ENCODE measurements at places on chromosomes 12 and 14. TPM values are rescaled to one million over a fixed set of nuclear protein-coding genes. Genes with fewer than 3 reads are reported as not detected.

Gene KRT7
- 168 TPM for total RNA-seq

Gene CELA1
- not detected for total RNA-seq

Gene GRIP1
- total RNA-seq, result 9.1 TPM

Gene TBK1
- total RNA-seq, result 22.2 TPM

Gene KLRB1
- not detected for total RNA-seq

Gene CD4
- total RNA-seq, result 0.60 TPM

Gene DHH
- total RNA-seq, result not detected

Gene LRTM2
- total RNA-seq, result not detected

Gene ZNF664
- 133 TPM for total RNA-seq

DNA sequence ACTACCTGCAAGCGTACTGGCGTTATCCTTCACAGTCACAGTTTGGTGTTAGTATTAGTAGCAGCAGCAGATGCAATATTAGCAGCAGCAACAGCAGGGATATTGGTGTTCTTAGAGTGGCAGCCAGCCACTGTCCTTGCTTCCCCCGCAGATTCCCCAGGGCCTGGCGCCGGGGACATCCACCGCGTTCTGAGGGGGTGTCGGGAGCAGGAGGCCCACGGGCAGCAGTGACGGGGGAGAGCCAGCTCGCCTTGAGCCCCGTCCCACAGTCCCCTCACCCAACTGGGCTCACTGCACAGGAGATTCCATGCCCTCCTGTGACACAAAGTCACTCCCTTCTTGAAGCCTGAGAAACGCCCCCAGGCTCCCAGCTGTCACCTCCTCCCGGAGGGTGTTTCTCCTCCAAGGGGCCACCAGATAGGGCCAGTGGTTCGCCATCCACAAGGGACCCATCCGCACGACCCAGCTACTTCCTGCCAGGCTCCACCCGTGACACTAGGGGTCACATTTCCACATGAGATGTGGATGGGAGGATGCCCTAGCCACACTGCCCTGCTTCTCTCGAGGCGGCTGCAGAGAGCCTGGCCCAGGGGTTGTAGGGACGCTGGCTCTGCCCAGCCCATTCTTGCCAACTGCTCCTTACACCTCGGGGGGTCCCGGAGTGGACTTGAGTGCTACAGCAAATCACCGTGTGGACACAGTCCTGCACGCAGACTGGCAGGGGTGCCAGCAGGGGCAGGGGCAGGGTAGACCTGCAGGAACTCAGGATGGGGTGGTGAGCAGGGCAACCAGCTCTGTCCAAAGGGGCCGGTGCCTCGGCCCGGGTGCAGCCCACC lies 123.1 kb downstream of the PIWIL1 start:
- H3K27me3 ChIP-seq, result no peaks in the 10 kb centered on the region
- no peaks in the 10 kb centered on the region for H3K4me1 ChIP-seq
- H3K4me3 ChIP-seq, result no peak overlapping the region
- no peak overlapping the region for H3K27ac ChIP-seq
- DNase-seq, result no peak
- no peaks in the 10 kb centered on the region for H3K36me3 ChIP-seq

DNA sequence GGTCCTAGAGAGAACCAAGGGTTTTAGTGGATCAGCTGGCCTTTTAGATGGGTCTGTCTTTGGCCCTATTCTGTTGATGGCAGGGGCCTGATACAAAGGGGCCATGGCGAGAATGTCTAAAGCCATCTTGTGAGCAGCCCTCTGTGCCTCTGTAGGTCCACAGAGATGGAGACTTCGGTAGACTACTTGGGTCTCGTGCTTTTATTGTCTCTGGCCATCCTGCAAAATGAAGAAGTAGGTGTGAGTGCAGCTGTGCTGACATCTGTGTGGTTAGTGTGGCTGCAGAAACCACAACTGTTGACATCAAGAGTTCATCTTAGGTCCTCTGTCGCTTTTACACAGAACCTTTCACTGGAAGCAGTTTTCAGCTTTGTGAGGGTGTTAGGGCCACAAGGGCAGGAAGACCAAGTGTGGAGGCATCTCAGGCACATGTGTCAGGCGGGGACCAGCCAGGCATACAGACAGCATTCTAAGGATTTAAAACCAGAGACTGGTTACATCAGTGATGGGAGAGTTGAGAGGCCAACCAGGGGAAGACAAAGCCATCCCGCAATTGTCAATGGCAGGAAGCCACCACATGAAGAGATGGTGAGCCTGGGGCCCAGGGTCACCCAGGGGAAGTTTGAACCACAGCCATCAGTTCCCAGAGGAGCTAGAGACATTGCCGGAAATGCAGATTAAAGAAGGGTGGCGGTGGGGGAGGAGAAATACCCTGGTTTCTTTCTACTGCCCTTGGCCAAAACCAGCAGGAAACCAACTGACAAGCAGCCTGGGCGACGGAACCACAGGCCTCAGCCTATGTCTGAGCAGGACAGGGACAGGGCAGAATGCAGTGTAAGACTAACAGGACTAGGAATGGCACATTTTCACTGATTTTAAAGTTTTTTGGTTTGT lies 13.0 kb upstream of the TPCN1 start:
- H3K36me3 ChIP-seq, result peaks cover 2% of the 10 kb centered on the region
- H3K4me1 ChIP-seq, result peaks cover 19% of the 10 kb centered on the region
- H3K27me3 ChIP-seq, result no peaks in the 10 kb centered on the region

DNA sequence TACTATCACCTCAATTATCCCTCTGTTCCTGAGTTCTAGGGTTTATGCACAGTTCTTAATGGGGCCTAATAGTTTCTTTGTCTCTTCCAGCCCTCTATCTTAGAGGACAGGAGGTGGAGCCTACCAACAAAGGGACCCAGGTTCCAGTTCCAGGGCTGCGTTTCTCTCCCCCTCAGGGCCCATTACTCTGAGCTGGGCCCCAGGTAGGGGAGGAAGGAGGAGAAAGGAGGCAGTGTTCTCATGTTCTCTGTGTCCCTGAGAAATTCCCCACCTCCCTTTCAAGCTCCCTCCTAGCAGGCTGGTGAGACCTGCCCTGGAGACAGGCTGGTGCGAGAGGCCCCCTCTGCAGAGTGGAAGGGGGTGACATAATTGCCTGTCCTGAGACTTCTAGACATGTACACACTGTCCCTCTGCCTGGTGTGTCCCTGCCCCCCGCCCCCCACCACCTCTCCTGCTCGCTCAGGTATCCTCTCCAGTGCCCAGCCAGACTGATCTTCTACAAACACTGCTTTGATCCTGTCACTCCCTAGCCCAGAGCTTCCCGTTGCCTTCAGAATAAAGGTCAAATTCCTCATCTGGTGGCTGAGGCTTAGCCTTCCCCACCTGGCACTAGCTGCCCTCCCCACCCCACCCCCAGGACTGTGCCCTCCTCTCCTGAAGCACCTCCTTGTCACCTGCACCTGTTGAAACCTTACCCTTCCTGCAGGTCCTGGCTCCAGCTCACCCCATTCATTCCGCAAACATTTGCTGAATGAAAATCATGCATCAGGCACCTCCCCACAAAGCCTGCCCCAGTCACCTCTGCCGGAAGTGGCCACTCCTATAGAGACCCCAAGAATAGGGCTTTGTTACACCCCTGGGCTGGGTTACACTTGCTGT lies 21.1 kb upstream of the KRT8 start:
- DNase-seq, result no peak
- no peaks in the 10 kb centered on the region for H3K36me3 ChIP-seq
- H3K4me1 ChIP-seq, result peaks cover 47% of the 10 kb centered on the region
- no peak overlapping the region for H3K4me3 ChIP-seq
- H3K27ac ChIP-seq, result peak overlapping the region; percentile 79

- no peaks in the 10 kb centered on the region for H3K4me1 ChIP-seq
- no peaks in the 10 kb centered on the region for H3K36me3 ChIP-seq
- DNase-seq, result no peak
- H3K27me3 ChIP-seq, result no peaks in the 10 kb centered on the region
Measured at GRCh38 chr12:23767834-23768233, 181.6 kb downstream of the SOX5 start.

DNA sequence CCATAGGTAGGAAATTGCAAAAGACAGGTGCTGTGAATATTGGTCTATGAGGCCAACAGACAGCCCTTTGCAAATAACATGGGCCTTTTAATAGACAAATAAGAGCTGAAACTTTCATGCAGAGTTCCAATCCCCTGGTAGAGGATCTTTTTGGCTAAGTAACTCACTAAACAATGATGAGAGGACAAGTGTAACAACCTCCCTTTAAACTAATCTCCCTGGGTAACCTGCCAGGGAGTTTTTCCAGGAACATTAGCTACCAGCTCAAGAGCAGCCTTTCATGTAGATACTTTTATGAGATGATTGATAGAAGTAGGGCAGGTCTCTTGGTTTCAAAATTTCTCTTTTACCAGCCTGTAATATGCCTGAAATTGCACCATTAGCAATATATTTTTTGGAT lies 13.8 kb upstream of the CACNA1C start:
- H3K4me3 ChIP-seq, result no peak overlapping the region
- H3K4me1 ChIP-seq, result peaks cover 12% of the 10 kb centered on the region
- DNase-seq, result no peak

GRCh38 chr12:76026643-76027063 lies 4.9 kb downstream of the PHLDA1 start:
- H3K27ac ChIP-seq, result peak overlapping the region; percentile 36
- peaks cover 43% of the 10 kb centered on the region for H3K4me1 ChIP-seq
- H3K4me3 ChIP-seq, result no peak overlapping the region
- peaks cover 16% of the 10 kb centered on the region for H3K36me3 ChIP-seq
- no peak for DNase-seq

DNA sequence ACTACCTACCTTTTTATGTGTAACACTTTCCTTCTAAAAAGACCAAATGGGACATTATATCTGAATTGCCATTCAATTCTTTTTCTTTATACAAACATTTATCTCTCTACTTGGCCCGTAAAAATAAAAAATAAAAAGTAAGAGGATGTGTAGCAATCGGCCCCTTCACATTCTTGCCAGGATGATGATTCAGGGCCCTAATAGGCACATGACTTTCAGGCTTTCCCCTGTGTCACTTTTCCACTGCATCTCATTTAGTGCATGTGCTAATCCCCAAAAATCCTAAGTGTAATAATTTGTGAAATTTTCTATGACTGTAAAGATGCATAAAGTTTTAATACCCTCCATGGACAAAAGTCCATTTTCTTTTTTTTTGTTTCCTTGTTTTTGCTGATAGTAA lies 23.0 kb upstream of the ATP2B1 start:
- no peak overlapping the region for H3K4me3 ChIP-seq
- no peak overlapping the region for H3K27ac ChIP-seq
- no peak for DNase-seq
- H3K27me3 ChIP-seq, result no peaks in the 10 kb centered on the region
- no peaks in the 10 kb centered on the region for H3K36me3 ChIP-seq
- H3K4me1 ChIP-seq, result peaks cover 15% of the 10 kb centered on the region

DNA sequence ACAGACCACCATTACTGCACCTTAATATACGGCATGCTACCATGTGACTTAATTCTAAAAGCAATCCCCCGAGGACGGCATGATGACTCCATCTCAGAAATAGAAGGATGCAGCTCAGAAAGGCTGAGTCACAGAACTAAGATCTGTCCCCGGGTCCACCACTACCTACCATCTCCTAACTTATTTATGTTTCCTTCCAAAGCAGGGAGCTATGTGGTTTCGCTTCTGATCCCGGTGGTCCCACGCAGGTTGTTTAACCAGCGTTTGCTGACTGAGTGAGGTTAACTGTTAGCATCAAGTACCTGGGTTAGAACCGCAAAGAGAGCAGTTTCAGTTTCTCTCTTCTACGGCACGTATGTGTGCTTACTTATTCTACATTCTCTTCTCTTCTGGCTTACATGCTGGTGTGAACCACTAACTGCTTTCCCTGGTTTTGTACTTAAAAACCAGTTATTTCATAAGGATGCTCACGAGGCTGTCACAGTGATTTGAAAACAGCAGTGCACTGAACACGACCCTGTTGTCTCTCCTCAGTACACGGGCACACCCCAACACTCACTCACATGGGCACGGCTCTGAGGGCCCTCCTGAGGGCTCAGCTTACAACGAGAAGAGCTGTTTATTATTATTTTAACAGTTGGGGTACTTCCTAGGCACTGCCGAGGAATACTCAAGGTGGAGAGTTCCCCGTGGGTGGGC lies 66.7 kb downstream of the CCDC88C start:
- no peak overlapping the region for H3K4me3 ChIP-seq
- H3K27ac ChIP-seq, result no peak overlapping the region
- DNase-seq, result no peak
- no peaks in the 10 kb centered on the region for H3K4me1 ChIP-seq
- no peaks in the 10 kb centered on the region for H3K36me3 ChIP-seq

DNA sequence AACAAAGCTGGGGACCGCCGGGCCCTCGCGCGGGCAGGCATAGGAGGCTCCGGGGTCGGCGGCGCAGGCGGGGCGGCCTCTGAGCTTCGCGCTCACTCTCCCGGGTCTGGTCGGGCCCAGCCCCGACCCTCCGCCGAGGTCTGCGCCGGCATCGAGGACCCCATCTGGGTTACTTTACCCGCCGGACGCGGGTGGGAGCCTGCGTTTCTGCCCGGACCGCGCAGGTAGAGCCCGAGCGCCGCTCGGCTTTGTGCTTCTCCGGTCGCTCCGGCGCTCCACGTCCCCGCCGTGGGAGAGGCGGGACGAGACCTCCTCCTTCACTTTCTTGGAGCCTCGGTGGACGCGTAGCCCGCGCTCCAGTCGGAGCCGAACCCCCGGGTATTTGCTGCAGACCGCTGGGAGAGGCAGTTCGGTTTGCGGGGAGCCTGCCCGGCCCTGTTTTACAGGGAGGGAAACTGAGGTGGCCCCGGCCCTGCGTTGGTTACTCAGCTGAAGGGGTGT lies 63.2 kb downstream of the FBXL14 start:
- peak overlapping the region; percentile 93 for H3K27ac ChIP-seq
- H3K27me3 ChIP-seq, result no peaks in the 10 kb centered on the region
- peaks cover 74% of the 10 kb centered on the region for H3K4me1 ChIP-seq
- no peaks in the 10 kb centered on the region for H3K36me3 ChIP-seq
- no peak for DNase-seq
- H3K4me3 ChIP-seq, result peak overlapping the region; percentile 85

DNA sequence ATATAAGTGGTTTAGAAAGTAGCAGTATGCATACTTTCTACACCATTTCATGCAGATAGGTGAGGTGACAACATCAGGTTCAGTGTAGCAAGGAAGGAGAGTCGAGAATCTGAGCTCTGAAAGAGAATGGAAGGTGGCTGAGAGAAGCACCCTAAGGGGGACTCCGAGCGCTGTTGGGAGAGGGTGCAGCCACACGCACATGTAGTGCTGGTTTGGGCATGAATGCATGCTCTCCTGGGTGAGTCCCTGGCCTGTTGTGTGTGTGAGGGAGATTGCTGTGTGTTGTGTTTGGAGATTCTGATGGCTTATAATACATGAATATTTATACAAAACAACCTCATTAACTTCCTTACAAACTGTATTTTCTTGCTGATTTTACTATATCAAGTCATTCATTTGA lies 180.3 kb upstream of the LRIG3 start:
- no peak overlapping the region for H3K27ac ChIP-seq
- H3K27me3 ChIP-seq, result no peaks in the 10 kb centered on the region
- DNase-seq, result no peak
- H3K4me1 ChIP-seq, result peaks cover 3% of the 10 kb centered on the region

- H3K27me3 ChIP-seq, result peaks cover 2% of the 10 kb centered on the region
- peaks cover 10% of the 10 kb centered on the region for H3K4me1 ChIP-seq
- H3K4me3 ChIP-seq, result peak overlapping the region; percentile 98
- H3K36me3 ChIP-seq, result peaks cover 12% of the 10 kb centered on the region
Measured at GRCh38 chr12:102062419-102062806, 622 bp upstream of the WASHC3 start.

GRCh38 chr12:108728820-108729611 lies 2.3 kb downstream of the CORO1C start:
- peaks cover 56% of the 10 kb centered on the region for H3K4me1 ChIP-seq
- H3K4me3 ChIP-seq, result peak overlapping the region; percentile 93
- peak overlapping the region; percentile 81 for H3K27ac ChIP-seq
- H3K36me3 ChIP-seq, result peaks cover 4% of the 10 kb centered on the region
- no peak for DNase-seq

GRCh38 chr12:66755727-66756395 lies 77.0 kb upstream of the GRIP1 start:
- DNase-seq, result no peak
- peaks cover 7% of the 10 kb centered on the region for H3K27me3 ChIP-seq
- no peak overlapping the region for H3K27ac ChIP-seq
